ENCODE measurements at places on chromosomes 1 and 21. TPM values are rescaled to one million over a fixed set of nuclear protein-coding genes. Genes with fewer than 3 reads are reported as not detected.

KIF2C gene
- 0.34 TPM for polyA plus RNA-seq

TCP10L gene
- 1.9 TPM for polyA plus RNA-seq

CENPS gene
- polyA plus RNA-seq, result 8.2 TPM

C1orf141 gene
- not detected for polyA plus RNA-seq

AUNIP gene
- not detected for polyA plus RNA-seq

ZNF648 gene
- not detected for polyA plus RNA-seq

DIO1 gene
- not detected for polyA plus RNA-seq

SLAMF8 gene
- polyA plus RNA-seq, result 0.50 TPM

RGS13 gene
- not detected for polyA plus RNA-seq

KISS1 gene
- polyA plus RNA-seq, result not detected

ZNF326 gene
- polyA plus RNA-seq, result 11.4 TPM

PRAMEF18 gene
- polyA plus RNA-seq, result not detected

SUSD4 gene
- polyA plus RNA-seq, result 0.40 TPM

CFHR3 gene
- polyA plus RNA-seq, result 0.15 TPM

ADGRB2 gene
- 1.1 TPM for polyA plus RNA-seq

ADAM15 gene
- polyA plus RNA-seq, result 112 TPM

RPF1 gene
- 66.8 TPM for polyA plus RNA-seq

MROH7 gene
- 2.9 TPM for polyA plus RNA-seq

RHOU gene
- 1.3 TPM for polyA plus RNA-seq

OSBPL9 gene
- polyA plus RNA-seq, result 50.4 TPM

PALMD gene
- polyA plus RNA-seq, result 134 TPM

SAMD11 gene
- polyA plus RNA-seq, result 0.54 TPM

IL24 gene
- 1.6 TPM for polyA plus RNA-seq
